Breast epithelium (tissue), 4 donors: ENCODE measurements at places on chromosomes 16 and 17.

DNA sequence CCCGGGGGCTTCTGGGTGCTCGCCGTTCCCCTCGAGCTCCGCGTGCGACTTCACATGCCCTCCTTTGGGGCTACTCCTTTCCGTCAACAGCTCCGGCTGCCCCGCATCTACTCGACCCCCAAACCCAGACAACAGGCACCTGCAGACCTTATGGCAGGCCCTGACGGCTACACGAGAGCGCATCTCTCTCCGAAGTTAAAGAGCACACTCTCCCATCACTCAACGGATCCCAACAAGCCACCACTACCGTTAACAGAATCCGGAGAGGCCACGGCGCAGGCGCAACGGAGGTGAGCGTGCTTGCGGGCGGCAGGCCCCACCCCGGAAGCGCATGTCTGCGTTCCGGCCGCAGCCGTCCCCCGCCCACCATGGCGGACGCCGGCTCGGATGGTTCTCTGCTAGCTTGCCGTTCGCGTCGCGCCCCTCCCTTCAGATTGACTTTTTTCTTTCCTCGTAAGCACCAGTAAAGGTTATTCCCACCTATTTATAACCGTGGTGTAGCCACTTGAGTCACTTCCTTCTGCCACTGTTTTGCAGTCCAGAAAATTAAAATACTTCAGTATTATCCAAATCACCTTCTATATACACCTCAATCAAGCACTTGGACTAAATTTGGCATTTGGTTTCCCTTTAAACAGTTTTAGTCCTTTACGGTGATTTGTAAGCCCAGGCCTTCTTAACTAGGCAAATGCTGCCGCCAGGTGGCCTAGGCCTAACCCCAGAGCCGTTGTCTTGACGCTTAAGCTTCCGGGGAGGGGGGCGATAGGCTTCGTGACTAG is at the start of gene POLG2:
TSS of gene POLG2 (minus strand) at position 269 of the 779 bp plus-strand sequence. CDS start at position 183, 86 bp downstream.
- peak; percentile 87 for DNase-seq

- no peak for DNase-seq
These were observed 35.5 kb upstream of the ZC3H18 start for GRCh38 chr16:88534638-88535190.

DNA sequence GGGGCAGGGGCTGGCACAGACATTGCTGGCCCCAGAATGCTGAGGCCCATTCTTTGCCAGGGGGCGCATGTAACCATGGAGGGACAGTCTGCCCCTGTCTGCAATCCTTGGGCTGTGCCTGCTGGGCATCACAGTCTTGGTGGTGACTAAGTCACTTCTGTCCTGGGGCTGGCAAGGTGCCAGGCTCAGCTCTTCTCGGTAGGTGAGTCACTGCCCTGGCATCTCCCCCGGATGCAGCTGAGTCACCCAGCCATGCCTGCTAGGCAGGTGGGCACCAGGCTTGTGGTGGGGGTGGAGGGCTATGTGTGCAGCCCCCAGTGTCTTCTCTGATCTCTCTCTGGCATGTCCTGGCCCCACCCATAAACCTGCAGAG is 5.6 kb downstream of the RARA start:
- DNase-seq: peak; percentile 98

DNA sequence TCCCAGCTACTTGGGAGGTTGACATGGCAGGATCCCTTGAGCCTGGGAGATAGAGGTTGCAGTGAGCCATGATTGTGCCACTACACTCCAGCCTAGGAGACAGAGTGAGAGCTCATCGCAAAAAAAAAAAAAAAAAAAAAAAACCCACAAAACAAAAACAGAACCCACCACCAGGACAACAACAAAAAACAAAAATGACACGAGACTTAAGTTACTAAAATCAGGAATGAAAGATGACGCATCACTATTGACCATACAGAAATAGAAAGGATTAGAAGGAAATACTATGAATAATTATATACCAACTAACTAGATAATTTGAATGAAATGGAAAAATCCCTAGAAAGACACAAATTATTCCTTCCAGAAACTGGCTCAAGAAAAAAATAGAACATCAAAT is 432.4 kb upstream of the PMFBP1 start:
- no peak for DNase-seq

DNA sequence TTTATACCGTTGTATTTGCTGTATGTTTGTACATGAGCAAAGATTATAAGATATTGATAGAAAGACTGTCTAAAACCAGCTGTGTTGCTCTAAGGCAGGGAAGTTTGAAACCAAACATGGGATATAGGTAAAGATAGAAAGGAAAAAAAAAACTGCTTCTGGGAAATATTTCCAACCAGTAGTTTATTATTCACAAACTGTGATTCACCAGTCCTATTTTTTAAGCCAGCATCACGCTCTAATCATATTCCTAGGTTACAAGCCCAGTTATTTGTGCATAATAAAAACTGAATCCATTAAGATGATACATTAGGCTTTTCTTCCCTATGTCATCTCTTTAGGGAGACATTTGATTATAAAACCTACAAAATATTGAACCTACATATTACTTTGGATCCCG is 4.0 kb downstream of the ERN1 start:
- no peak for DNase-seq

DNA sequence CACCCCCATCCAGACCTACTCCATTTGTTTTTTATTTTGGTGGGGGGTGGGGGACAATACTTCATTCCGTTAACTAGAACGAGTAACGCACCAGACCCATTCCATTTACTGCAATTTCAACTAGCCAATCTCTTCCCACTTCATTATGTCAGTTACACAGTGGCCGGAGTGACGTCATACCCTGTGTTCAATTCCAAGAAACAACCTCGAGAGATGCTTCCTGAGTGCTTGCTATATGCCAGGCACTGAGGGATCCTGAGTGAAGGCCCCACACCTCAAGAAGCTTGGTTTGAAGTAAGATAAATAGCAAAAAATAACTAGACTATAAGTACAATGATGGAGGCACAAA is 9.1 kb upstream of the SIAH1 start:
- DNase-seq: no peak

GRCh38 chr17:38690386-38690785 is 14.7 kb upstream of the MLLT6 start:
- no peak for DNase-seq

DNA sequence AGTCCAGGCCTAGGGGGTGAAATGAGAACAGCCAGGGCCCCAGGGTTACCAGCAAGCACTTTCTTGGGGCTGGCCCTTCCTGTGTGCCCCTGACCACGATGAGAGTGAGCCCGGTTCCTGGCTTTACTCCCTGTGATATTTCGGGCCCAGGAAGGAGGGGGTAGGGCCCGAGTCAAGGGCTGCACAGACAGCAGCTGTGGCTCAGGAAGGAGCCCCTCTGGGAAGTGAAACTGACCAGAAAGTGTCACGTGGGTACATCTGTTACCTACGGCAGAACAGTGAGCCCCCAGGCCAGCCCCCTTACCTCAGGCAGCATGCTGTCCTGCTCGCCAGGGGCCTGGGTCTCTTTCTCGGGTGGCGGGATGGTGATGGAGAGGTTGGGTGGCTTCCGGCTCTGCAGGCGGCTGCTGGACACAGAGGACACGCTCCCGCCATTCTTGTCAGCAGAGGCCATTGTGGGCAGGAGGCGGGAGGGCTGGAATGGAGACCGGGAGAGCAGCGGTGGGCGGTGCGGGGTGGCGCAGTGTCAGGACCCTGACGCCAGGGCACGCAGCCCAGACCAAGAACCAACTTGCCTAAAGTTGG is 13.8 kb downstream of the AANAT start:
- DNase-seq: no peak

GRCh38 chr17:43169561-43170139 is 1.4 kb upstream of the NBR1 start:
- DNase-seq: peak; percentile 54

DNA sequence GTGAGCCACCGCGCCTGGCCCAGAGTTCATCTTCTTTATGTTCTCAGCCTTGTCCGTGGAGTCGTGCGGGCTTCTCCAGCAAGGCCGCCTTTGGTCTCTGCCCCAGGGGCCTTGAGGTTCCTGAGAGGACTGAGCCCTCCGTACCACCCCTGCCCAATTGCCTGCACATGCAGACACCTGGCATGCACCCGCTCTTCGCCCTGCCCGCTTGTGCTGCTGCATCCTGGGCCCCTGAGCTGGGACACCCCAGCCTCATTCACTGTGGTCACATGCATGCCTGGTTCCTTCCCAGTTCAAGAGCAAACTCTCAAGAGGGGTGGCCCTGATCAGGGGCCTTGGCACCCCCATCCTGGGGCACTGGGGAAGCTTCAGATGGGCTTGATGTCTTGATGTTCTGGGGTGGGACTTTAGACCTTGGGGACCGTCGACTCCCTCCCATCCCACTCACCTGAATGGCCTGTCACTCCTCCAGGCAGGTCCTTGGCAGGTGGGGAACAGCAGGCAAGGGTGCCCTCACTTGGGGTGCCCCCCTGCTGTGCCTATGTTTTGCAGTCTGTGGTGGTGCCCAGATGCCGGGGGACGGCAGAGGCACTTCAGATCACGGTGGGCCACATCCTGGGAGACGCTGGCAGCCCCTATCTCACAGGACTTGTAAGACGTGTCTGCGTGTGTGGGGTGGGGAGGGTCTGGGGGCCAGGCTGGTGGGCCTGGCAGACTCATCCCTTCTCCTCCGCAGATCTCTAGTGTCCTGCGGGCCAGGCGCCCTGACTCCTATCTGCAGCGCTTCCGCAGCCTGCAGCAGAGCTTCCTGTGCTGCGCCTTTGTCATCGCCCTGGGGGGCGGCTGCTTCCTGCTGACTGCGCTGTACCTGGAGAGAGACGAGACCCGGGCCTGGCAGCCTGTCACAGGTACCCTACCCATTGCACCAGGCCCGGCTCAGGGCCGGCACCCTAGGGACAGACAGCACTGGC is 12.7 kb upstream of the SPNS2 start:
- no peak for DNase-seq

DNA sequence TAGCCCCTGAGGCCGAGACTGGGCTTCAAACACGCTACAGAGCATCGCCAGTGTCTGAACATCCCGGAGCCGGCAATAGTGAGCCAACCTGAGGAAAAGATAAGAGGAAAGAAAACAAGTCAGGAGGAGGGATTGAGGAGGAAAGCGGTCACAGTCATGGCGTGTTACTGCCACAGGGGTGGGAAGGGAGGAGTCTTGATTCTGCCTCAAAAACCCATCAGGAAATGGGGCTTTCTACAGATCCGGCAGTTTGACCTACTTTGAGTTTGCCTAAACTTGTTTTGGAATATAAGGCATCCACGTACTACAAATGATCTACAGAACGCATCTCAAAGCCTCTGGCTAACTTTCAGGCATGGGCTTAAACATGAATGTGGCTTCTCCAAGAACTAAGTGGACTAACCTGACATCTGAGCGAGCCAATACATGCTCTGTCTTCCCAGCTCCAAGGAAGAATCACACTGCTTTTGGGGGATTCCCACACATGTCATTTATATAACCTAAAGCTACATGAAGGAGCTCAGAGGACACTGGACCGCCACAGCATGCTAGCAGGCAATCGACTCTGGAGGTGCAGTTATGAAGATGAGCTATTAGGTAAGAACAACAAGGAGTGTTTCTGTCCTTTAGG is 96.6 kb downstream of the WDR59 start:
- DNase-seq: no peak

DNA sequence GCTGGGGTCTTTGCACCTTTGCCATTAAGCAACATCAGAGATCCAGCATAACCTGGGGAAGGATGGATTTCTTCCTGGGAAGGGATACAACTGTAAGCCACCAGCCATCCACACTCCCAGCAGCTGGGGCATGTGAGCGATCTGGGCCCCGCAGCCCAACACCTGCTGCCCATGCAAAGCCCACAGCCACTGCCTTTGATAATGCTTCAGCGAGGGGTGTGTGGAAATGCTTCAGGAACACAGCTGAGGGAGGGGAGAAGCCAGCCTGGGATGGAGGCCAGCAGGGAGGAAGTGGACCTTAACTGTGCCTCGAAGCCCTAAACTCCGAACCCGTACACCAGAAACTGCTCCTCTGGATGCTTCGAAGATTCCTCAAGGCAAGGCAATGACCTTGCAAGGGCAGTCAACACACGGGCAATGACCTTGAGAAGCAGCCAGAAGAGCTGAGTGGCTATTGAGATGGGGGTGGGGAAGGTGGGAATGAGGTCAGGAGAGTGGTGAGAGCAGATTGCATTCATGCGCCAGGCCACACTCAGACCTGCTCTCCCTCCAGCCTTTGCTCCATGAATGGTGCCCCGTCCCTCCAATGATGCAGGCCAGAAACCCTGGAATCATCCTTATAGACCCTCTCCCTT is 49.1 kb downstream of the KATNIP start:
- DNase-seq: no peak

DNA sequence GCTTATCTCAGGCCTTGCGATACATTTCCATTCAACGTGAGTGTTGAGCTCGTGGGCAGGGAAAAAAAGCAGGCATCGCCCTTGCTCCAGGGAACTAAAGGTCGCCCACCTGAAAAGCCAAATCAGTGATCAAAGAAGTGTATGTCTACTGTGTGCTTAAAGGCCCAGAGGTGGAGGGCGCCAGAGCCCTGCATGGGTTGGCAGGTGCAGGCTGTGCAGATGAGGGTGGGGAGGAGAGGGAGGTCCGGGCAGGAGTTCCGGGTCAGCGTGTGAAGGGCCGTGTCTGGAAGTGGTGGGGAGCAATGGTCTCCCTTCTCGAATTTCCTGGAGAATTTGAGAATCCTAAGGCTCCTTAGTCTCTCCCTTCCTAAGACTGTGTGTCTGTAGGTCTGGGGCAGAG is 7.2 kb downstream of the ADAM11 start:
- no peak for DNase-seq

DNA sequence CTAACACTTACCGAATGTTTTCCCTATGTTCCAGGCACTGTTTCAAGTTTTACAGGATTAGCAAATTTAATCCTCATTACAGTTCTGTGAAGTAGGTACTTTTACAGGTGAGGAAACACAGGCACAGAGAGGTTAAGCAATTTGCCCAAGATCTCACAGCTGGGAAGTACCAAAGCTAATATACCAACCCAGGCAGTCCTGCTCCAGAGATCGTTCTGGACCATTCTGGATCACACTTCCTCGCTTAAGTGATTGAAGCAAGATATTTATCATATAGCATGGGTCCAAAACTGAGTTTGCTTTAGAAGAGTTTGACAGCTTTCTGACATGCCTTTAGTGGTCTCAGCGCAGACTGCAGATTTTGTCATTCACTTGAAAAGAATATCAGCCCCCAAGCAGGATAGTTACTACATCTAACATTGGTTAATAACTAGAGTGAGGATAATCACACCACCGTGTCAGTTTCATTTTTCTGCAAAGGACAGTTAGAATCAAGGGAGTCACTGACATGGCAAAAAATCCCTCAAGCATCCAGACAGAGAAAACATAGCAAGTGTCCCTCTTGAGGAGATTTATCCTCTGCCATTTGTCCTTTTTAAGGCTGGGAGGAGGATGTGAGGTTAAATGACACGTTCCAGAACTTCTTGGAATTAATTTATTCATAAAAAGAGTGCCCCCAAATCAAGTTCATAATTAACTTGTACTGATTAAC is 5.1 kb downstream of the HS3ST3B1 start:
- DNase-seq: no peak

DNA sequence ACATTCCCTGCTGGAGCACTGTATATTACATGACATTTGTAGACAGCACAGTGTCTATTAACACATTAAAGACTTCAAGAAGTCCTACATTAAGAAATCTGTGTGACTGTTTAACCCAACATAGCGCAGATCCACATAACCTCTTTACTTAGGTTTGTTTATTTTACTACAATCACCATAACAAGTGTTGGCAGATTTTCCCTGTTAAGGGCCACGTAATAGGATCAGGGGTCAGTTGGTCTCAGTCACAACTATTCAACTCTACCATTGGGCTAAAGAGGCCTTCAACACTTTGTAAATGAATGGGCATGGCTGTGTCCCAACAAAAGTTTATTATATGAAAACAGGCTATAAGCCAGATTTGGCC is 51.3 kb upstream of the ADORA2B start:
- no peak for DNase-seq
